Large intestine (tissue), 12 donors: ENCODE measurements at places on chromosomes 5 and 9. TPM values are rescaled to one million over a fixed set of nuclear protein-coding genes. Genes with fewer than 3 reads are reported as not detected.

DNA sequence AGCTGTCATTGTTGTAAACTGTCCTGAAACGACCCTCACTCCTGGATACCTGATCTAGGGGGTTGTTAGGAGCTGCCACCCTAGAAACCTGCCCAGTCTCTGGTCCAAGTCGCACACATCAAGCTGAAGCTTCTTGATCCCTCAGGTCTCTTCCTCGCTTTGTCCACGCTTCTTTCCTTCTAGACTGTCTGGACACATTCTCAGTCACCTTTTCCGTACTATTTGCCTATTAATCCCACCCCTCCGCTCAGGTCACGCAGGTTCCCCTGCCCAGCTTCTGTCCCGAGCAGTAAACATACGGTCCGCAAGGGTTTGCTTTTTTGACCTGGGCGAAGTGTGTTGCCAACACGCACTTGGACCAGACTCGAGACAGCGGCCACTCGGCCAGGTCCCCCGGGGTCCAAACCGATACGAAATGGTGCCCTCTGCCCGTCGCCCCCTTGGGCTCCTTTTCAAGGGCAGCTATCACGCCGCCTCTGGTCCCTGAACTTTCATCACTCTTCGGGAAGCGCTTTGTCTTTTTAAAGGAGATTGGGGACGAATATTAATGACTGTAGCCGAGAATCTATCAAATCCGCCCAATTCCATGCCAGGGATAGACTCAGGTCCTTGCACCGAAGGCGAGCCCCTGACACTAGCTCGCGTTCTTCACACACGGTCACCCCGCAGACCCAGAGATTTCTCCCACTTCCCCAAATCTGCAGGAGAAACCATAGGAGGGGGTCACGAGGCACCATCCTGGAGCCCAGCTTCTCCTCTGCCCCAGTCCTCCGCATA lies 814 bp downstream of the PLCXD3 start:
- no peak for DNase-seq

CER1 gene
- 0.06 TPM for polyA plus RNA-seq

GRCh38 chr5:143862271-143862670 lies 50.3 kb downstream of the HMHB1 start:
- DNase-seq: no peak

DNA sequence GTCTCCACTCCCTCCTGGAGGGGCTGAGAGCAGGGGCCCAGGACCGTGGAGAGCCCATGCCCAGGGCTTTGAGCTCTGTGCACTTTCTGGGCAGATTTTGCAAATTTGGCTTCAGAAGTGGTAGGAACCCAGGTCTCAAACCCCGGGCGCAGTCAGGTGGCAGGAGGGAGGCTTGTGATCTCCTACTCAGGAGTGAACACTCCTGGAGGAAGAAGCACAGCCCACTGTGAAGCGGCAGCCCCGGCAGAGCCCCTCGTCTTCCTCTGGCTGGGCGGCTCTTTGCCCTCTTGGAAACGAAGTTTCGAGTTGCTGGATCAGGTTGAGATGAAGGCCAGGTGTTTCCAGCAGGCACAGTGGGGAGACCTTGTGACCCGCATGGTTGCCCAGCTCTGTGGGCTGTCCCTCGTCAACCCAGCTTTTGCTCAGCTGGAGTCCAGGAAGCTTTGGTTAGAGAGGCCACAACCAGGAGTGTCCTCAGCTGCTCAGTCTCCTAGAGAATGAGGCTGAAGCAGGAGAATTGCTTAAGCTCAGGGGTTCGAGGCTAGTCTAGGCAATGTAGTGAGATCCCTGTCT lies 48.5 kb downstream of the WNK2 start:
- DNase-seq: no peak
